ENCODE measurements at places on chromosomes 2 and 18.

DNA sequence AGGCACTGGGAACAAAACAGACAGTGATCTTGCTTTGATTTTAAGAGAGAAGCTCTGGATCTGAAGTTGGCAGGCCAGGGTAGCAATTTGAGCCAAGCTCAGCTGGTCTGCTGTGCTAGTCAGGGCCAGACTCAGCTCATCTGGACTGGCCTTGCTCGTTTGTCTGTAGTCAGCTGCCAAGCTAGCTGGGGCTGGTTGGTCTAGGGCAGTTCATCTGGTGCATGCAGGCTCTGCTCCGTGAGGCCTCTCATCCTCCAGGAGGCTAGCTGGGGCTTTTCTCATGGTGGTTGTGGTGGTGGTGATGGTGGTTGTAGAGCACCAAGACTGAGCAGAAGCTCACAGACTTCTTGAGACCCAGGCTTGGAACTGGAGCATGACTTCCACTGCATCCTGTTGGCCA is 10.3 kb downstream of the FBLN7 start:
- DNase-seq: no peak

DNA sequence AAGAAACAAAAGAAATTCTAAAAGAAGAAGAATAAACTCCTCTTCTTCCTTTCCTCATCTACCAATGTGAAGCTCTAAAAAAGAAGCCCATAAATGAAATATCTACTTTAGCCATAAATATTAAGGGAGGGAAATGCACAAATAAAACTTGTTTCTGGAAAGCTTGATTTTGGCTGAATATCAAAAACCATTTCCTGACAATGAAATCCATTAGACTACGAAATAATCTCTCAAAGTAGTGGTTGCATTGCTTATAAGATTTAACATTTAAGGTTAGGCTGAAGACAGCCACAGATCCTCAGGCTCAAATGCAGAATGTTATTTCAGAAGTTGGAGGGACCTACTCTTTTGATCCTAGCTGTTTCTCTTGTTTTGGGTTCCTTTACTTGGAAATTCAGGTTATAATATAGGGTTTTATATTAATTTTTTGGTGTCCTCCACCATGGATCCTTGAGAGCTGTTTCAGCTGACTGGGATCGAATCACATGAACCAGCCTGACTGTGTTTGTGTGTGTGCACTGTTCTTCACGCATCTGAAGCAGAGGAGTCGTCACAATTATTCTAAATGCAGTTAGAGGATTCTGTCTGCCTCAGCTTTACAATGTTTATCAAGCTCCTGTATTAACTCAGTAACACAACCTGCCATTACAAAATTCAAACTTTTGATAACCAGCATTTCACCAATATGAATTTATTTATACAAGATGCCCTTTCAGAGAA is 474.8 kb downstream of the ARHGAP15 start:
- DNase-seq: no peak

GRCh38 chr2:10326151-10326616 is 23.5 kb downstream of the HPCAL1 start:
- no peak for DNase-seq

DNA sequence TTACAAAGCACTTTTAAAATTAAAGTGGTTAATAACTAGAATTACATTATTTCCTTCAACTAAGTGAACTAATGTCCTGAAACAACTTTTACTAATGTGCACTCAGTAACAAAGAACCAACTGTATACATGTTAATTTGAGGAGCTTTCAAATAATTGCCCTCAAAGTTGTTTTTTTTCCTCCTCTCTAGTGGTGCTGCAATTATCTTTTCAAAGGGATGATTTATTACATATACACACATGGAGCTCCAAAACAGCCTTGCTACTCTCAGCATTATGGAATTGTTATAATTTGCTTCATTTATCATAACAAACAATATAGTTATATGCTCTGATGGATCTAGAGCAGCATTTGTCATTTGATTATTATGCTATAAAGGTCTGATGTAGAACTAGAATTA is 246.3 kb upstream of the RASGRP3 start:
- DNase-seq: no peak

DNA sequence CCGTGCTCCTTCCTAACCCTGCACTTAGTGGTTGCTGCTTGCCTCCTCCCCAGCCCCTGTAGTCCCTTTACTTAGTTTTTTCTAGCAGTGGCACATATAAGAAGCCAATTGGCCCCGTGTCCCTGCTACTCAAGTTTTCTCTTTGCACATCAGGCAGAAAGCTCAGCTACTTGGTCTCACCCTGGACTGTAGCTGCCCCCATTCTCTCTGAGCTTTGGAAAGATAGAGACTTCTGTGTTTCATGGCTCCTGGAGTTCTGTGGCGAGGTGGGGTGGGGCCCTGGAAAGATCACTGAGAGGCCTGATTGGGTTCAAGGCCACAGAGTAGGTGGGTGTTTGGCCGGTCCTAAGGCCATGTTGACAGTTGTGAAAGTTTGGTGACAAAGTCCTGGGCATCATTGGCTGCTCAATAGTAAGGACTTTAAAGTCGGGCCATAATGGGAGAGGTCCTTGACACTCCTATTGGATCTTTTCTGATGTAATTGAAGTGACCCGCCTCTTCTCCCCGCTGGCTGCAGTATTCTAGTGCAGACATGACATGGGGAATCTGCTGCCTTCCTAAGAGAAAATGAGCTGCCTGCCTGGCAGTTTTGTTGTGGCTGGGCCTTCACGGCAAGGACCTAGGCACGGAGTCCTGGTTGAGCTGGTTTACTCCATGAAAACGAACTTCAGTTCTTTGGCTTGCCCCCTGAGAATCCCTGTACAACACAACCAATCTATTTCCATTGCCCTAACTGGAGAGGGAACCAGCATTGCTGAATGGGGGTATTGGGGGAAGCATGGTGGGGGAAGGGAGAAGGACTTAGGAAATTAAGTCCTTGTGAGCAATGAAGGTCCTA is 26.2 kb upstream of the CYP27A1 start:
- DNase-seq: no peak

DNA sequence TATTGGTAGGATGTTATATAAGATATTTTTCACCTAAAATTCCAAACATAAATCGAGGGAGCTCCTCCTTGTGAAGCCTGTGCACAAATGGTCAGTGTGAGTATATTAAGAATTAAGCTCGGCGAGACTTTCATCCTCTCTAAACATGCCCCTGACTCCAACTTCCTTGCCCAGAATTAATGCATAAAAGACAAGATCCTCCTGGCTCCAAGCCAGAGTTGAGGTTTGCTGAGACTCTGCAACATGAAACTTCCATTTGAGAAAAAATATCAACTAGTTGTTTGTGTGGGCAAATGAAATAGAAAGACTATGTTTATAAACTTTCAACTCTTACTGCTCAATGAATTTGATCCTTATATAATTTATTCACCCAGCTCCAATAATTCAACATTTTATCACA is 68.1 kb downstream of the CCDC178 start:
- no peak for DNase-seq

- DNase-seq: no peak
Observed at GRCh38 chr18:78736015-78736690, 243.5 kb upstream of the SALL3 start.

DNA sequence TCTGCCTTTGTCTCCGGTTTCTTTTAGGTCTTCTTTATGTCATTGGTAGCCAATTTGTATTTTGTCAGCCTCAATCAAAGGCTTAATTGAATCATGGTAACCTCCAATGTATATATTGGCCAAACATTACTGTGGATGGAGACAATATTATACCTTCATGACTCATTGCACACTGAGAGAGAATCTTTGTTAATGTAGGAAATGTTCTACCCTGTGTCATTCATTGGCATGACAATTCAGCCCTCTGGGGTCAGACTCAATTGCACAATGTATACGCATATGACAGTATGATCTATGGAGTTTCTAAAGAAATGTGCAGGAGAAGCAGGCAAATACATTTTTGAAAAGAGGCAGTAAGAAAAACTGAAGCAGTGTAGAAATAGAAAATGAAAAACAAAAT is 162.6 kb downstream of the PDE11A start:
- no peak for DNase-seq

DNA sequence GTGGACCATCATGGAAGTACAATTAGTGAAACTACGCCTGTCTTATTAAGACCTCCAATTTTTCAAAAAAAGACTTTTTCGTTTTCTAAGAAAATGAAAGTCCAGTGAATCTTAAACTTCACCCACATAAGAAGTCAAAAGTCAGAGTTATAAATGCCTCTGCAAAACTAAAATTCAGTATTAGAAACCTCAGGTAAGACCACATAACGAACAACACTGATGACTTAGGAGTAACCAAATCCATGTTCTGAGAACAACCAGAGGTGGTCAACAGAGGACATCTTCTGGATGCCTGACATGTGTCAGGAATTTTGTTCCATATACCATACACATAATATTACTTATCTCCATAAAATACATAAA is 62.4 kb downstream of the RPL31 start:
- DNase-seq: no peak

GRCh38 chr2:157922336-157922735 is 46.2 kb upstream of the ACVR1 start:
- no peak for DNase-seq

- DNase-seq: no peak
Observed at GRCh38 chr2:47089083-47089464, 66.0 kb downstream of the STPG4 start.

GRCh38 chr18:58535340-58536201 is 93.3 kb downstream of the ALPK2 start:
- DNase-seq: no peak

- DNase-seq: no peak
Observed at GRCh38 chr2:174635776-174636404, 38.3 kb upstream of the WIPF1 start.

DNA sequence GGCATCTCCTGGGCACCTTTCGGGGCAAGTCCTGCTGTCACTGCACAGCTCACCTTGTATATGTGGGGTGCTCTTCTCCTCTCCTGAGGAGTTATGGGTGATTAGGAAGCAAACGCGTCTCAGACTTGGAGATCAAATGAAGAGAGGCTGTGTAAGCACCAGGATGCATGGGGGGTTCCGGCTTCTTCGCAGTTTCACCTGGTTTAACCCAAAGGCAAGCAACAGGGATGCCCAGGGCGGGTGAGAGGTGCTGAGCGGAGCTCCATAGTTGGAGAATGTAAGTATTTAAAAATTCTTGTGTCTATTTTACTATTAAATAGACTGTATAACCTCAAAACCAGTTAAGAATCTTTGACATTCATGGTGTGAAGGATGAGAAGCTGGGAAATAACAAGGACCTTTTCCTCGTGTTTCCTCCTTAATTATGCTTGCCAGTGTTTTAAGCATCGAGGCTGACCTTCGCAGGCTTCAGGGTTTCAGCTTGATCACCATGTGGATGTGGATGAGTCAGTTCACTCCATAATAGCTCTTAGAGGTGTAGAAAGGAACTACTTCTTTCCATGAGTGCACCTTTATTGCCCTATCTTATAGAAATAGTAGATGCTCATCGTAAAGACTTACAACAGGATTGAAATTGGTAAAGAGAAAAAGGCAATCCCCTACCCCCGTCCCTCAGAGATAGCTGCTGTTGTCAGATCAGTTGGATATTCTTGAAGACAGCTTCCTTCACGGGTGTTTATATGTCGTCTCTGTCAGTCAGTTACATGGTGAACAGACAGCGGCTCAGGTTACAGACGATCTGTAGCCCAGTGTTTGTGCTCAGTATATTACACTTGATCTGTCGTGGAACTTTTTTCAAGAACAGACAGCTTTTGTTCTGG is 201.1 kb downstream of the AGAP1 start:
- no peak for DNase-seq

DNA sequence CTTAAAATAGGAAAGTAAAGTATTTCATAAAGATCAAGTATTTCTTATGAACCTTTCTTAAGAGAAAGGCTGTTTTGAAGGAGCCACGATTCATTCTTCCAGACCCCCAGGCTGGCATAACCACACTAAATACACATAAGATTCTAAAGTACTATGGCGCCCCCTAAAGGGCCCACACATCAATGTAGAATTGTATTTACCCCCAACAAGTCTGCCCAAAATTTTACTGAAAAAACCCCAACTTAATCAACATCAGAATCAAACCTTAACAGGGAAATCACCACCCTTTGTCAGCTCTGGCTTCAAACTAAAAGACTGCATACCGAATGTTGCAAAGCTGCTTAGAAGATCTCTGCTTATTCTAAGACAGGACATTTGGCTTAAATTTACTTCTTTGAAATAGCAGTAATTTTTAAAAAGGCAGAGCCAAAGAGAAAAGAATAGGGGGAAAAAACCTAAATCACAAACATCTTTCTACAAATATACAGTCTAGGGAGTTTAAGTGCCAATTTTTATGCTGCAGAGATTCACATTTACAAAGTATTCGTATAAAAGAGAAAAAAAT is 20.4 kb upstream of the BCL2 start:
- DNase-seq: no peak

DNA sequence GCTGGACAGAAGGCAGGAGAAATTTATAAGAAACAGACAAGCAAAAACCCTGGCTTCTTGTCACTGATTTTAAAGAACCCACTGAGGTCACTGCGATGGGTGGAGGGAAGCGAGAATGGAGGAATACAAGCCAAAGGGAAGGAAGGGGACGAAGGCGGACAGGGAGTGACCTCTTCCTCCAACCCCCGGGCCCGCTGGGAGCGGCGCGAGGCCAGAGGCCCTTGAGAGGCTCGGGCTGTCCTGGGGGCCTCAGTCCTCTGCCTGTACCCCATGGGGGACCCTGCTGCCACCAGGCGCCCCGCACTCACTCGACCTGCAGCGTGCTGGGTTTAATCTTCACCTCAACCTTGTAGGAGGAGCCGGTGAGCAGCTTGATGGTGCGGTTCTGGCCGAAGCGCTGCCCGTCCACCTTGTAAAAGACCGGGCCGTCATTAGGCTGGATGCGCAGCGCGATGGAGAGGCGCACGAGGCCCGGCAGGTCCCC is 793 bp downstream of the CNRIP1 start:
- DNase-seq: no peak

DNA sequence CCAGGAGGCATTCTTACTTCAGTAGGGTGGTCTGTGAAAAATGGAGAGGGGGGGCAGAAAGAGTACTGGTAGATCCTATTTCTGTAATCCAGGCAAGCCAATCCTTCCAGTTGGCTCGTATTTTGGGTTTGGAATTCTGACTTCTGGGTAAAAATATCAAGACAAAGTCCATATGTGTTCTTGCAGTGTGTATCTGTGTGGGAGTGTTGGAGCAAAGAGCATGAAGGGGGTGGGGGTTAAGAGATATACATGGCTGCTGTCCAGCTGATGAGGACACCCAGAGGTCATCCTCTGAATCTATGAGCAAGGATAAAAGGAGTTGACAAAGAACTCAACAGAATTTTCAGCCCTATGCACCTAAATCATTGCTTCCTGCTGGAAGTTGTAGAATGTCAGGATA is 375.8 kb upstream of the PIK3C3 start:
- DNase-seq: no peak

DNA sequence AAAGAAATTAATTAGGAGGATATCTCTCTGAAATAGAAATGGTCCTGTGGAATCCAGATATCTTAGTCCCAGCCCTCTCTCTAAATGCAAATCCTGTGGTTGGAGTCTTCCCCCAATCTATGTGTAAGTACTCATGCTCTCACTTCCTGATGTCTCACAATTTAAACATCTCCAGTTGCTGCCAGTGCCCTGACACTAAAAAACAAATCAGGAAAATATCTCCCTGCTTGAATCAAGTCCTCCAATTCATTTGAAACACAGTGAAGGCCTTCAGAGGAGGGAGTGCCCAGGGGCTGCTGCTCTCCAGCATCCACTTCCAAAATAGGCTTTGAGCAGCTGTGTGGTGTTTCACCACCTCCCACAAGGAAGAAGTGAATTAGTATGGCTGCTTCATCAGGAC is 413.8 kb downstream of the RAD51AP2 start:
- DNase-seq: peak; percentile 24

All from GM04504 (cell line).